Heart right ventricle (tissue), 16 donors: ENCODE measurements at places on chromosomes 7 and 10.

GRCh38 chr10:24900888-24901685, 51.3 kb downstream of the PRTFDC1 start:
- no peak for DNase-seq

DNA sequence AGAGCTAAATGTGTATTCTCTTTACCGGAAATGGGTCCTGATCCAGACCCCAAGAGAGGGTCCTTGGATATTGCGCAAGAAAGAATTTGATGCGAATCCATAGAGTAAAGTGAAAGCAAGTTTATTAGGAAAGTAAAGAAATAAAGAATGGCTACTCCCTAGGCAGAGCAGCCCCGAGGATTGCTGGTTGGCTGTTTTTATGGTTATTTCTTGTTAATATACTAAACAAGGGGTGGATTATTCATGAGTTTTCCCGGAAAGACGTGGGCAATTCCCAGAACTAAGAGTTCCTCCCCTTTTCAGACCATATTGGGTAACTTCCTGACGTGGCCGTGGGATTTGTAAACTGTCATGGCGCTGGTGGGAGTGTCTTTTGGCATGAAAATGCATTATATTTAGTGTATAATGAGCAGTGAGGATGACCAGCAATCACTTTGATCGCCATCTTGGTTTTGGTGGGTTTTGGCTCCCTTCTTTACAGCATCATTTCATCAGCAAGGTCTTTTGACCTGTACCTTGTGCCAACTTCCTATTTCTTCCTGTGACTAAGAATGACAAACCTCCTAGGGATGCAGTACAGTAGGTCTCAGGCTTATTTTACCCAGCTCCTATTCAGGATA, 60.4 kb downstream of the ARL4A start:
- no peak for DNase-seq

DNA sequence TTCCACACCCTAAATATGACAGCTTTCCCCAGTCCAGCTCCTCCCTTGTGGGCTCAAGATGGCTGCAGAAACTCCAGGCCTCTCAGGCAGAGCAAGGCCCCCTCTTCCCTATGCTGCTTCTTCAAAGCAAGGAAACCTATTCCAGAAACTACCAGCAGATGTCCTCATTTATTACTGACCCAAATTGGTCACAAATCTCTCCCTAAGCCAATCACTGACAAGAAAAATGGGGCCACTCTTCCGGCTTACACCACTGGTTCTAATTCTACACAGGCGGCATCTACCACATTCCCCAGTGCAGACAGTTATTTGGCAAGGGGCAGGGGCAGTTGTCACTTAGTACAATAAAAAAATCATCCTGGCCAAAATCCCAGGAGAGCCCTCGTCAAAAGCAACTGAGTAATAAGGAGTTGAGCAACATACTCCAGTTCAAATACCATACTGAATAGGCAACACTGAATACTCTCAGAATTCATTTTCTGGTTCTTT, 150.4 kb downstream of the SFMBT2 start:
- peak; percentile 82 for DNase-seq

GRCh38 chr10:88198023-88198422, 334.6 kb downstream of the PTEN start:
- no peak for DNase-seq

DNA sequence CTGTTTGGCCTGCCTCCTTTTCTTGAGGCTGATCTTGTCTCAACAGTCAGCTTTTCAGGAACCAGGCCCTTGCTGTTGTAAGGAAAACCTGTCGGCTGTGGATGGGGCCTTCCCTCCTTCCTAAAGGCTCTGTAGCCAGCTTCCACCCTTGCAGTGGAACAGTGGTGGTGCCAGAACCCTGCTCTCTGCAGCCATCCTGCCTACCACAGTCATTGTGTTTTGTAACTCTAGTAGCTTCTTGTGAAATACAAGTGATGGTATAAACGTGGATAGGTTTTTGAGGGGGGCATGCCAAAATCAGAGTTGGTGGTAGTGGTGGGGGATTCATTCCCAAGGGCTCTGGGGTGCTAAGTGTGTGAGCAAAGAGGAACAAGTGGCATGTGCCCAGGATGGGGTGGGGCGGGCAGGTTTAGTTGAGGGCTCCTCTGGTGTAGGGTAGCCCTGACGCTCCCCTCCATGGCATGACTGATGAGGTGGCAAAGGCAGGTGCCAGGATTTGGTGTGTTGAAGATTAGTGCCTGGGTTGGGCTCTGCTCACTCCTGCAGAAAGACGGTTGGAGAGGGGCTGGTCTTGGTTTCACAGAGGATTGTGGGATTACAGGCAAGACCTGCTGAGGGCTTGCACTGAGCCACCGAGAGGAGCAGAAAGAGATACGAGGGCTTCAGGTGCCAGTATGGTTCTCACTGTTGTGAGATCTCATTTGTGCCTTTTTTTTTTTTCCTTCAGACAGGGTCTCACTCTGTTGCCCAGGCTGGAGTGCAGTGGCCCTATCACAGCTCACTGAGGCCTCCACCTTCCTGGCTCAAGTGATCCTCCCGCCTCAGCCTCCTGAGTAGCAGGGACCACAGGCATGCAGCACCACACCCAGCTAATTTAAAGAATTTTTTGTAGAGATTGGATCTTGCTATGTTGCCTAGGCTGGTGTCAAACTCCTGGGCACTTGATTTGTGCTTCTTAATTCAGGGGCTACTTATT, 7.4 kb downstream of the TSPAN14 start:
- no peak for DNase-seq

DNA sequence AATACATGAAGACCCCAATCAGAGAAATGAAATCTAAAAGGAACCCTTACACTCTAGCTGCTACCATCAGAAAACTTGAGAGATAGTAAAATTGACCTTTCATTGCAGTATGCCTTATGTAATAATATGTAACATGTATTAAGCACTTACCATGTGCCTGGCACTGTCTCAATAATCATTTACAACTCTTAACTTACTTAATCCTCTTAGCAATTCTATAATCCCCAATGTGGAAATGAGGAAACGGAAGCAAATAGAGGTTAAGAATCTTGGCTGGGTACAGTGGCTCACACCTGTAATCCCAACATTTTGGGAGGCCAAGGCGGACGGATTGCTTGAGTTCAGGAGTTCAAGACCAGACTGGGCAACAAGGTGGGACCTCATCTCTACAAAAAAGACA, 29.8 kb upstream of the FHIP2A start:
- DNase-seq = no peak

GRCh38 chr7:116315293-116315692, 105.0 kb downstream of the TES start:
- DNase-seq = no peak

DNA sequence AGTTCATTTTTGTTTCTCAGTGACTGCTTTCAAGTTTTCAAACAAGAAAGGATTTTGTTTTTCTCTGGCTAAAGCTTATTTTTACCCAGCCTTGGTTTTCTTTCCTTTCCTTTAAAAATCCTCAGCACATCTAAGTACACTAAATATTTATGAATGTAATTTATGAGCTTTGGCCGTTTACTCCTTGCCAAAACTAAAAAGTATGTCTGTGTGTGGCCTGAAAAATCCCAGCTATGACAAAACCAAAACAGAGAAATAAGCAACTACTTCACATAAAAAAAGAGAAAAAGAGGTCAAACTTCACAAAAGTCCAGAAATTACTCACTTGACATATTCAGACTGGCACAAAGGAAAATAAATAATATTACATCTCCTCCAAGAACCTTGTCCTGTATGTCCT, 365.1 kb upstream of the NFE2L3 start:
- DNase-seq = no peak

DNA sequence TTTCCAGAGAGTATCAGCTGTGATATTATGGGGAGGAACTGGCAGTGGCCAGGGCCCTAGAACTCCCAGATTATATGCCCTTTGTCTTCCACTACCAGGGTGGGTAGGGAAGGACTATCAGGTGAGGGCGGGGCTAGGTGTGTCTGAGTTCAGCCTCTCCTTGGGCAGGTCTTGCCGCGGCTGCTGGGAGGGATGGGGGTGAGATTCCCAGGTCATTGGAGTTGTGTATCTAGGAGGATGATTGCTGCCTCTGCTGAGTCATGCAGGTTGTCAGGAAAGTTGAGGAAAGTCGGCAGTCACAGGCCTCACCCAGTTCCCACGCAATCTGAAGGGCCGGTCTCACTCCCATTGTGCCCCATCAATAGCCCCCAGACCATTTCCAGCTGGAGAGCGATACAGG, 185.2 kb downstream of the DKK1 start:
- no peak for DNase-seq

DNA sequence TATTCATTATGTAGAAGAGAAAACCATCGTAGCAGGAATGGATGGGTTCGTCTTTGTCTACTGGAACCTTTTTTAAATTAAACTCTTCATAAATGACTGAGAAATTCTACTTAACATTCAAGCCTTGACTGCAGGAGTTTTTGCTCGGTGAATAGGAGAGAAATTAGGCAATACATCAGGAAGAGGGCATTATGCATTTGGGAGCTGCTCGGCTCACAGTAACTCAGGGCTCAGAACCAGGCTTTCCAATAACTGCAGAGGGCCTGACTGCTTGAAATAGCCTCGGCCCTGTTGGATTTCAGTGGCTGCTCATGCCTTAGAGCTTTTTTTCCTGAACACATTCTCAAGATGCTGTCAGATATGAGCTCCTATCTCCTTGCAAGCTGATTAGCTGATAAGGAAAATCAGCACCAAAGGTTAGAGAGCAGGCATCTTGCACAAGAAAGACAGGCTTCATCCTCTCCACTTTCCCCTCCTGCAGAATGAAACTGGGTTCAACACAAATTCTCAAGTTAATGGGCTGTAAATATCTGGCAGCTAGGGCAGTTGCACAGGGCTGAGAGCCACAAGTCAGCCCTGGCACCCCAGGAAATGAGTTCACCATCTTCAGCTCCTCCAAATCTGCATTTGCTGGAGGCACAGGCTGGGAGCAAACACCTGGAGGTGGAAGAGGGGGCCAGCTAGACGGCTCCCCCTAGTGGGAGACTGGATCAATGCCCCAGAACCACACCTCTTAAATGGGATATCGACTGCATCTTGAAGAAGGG, 24.3 kb downstream of the TECTB start:
- DNase-seq = no peak

DNA sequence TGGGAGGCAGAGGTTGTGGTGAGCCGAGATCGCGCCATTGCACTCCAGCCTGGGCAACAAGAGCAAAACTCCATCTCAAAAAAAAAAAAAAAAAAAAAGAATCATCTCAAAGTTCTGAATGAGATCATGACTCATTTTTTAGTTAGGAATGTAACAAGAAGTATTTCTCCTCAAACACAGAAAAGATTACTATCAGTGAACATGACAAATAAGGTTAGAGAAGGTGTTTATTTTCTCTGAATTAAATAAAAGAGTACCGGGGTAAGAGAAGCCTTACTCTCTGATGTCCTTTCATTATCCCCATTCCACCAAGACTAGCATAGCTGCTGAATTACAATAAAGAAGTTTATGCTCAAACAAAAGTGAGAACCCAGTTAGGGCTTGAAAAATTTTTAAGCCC, 50.1 kb downstream of the IPMK start:
- DNase-seq = no peak

GRCh38 chr10:58028597-58029366, 238.9 kb downstream of the IPMK start:
- DNase-seq = no peak

DNA sequence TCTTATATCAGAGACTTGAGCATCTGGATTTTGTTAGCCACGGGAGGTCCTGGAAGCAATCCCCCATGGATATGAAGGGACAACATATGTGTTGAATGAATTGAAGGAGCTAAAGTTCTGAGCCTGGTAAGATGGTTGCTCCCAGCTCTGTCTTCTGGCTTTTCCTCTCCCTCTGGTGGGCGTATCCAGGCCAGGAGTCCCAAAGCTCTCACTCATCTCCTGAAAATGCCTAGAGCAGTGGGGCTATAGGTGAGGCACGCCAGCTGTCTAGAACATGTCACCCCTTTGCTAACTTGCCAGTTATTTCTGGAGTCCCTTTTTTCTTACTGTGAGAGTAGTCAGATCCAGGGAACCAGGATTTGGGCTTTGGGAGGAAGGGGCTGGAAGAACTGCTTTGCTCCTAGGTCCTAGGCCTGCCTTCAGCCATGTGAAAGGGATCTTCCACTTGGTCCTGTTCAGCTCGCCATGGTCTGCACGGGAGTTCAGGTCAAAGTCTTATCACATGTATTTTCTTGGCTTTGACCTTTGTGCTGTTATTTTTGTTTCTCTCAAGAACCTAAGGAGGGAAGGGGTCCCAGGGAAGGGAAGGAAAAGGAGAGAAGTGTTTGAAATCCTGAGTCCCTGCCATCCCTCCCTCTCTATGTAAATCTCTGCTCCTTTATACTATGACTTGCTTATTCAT, 73.6 kb downstream of the MINPP1 start:
- no peak for DNase-seq

- no peak for DNase-seq
Measured at GRCh38 chr10:93077860-93078337, 4.2 kb downstream of the CYP26A1 start.
